ENCODE measurements at places on chromosomes 6 and 20.

GRCh38 chr20:51620432-51620831, 77.9 kb upstream of the NFATC2 start:
- peak; percentile 72 for DNase-seq

GRCh38 chr6:116405652-116406356, 35.1 kb downstream of the DSE start:
- DNase-seq, result no peak

- DNase-seq, result no peak
These were observed 5.3 kb downstream of the ACSS2 start for GRCh38 chr20:34881689-34882088.

DNA sequence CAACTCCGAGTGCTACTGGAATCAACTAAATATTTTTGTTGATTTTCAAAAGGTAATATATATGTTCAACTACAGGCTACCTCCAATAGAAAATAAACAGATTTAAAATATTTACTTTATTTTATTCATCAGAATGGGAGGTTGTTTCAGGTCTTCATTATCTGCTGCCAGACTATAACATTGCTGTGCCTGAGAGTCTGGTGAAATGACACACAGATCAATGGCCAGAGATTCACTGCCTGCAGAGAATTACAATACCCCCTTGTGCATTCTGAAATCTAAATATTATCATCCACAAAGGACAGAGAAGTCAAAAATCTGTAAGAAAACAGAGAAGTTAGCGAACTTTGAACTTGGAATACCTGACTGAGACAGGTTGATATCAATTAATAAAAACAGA, 667.8 kb upstream of the GJE1 start:
- DNase-seq, result no peak

- no peak for DNase-seq
These were observed 59.2 kb downstream of the LAMP5 start for GRCh38 chr20:9573335-9574151.

DNA sequence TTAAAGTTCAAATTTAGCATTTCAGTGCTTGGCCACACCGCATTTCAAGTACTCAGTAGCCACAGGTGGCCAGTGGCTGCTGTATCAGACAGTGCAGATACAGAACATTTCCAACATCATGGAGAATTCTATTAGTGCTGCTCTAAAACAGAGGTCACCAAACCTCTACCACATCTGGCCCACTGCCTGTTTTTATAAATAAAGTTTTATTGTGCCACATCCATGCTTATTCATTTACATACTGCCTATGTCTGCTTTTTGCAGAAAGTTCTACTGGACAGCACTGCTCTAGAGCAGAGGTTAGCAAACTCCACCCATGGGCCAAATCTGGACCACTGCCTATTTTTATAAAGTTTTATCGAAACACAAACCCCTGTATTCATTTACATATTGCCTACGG, 3.7 kb upstream of the PTPRT start:
- no peak for DNase-seq

DNA sequence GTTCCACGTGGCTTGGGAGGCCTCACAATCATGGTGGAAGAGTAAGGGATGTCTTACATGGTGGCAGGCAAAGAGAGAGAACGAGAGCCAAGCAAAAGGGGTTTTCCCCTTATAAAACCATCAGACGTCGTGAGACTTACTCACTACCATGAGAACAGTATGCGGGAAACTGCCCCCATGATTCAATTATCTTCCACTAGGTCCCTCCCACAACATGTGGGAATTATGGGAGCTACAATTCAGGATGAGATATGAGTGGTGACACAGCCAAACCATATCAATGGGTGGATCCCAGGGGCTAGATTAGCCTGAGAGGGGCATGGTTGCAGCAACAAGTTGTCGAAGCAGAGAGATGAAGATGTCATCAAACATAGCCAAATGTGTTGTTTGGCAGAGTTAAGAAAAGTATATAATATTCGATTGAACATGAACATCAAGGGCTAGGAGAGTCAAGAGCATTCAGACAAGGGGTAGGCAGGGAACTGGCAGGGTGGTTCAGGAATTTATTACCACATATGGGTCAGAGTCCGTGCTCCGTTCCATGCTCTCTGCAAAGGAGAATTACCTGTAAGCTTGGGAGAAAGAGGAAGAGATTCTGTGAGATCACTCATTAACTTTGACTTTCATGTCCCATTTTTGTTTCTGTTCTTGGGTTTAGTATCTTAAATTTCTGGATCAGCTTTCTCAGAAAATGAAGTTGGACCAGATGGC, 98.8 kb downstream of the CCDC170 start:
- DNase-seq, result no peak

DNA sequence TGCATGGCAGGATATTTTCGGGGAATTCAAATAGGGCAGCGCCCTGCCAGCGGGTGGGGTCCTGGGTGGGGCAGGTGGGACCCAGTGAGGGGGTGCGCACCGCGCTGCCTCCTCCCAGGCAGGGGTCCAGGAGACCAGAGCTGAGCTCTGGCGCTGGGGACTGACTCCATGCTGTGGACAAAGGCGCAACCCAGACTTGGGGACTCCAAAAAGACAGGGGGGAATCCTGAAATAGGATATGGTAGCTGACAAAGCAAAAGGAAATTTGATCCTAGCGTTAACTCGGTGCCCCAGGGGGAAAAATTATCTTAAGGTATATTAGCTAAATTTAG, 23.6 kb downstream of the TFAP2A start:
- DNase-seq, result no peak

DNA sequence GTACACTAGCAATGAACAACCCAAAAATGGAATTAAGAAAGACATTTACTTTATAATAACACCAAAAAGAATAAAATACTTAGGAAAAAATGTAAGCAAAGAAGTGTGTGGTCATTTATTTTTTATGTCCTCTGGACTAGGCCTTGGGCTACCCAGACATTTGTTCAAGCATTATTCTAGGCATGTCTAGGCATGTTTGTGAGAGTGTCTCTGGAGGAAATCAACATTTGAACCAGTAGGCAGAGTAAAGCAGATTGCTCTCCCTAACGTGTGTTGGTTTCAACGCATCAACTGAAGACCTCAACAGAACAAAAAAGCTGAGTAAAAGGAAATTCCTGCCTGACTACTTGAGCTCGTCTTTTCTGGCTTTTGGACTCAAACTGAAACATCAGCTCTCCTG, 84.5 kb downstream of the ANKEF1 start:
- DNase-seq, result no peak
